Suppressor macrophage treated with lipopolysaccharide for 4 hours (primary cell): ENCODE measurements at places on chromosomes 6 and 20.

DNA sequence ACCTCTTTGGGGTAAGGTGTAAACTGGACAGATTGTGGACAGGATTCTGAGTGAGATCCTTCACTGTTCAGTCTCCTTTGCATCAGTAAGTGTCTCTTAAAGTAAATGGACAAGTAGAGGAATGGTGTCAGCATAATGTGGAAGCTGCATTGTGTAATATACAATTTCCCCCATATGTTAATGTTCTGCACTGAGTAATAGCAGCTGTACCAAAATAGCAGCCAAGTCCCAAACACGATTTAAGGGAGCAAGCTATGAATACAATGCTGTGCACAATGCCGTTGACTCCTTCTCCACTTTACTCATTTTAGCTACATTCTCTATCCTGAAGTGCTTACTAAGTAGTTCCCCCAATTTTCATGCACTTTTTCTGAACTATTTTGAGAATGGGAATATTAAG, 21.1 kb upstream of the TRIM26 start:
- DNase-seq = peak; percentile 74

GRCh38 chr6:49001856-49002541, 461.1 kb downstream of the MMUT start:
- no peak for DNase-seq

- DNase-seq = no peak
These were observed 3.2 kb downstream of the NKX2-2 start for GRCh38 chr20:21510414-21511384.

DNA sequence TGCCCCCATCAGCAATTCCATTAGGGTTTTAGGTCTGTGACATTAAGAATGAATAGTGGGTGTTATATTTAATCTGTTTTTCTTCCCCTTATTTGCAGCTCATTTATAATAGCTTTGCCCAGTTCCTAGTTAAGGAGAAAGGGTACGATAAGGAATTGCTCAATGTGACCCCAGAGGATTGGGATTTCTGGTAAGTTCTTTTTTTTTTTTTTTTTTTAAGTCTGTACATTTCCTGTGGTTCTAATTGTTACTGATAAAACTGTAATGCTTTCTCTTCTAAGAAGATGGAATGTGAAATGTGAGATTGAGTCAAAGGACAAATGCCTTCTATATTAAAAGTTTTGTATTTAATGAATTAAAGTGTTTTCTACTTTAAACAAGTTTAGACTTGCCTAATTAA, 5.5 kb downstream of the NT5DC1 start:
- DNase-seq = no peak

DNA sequence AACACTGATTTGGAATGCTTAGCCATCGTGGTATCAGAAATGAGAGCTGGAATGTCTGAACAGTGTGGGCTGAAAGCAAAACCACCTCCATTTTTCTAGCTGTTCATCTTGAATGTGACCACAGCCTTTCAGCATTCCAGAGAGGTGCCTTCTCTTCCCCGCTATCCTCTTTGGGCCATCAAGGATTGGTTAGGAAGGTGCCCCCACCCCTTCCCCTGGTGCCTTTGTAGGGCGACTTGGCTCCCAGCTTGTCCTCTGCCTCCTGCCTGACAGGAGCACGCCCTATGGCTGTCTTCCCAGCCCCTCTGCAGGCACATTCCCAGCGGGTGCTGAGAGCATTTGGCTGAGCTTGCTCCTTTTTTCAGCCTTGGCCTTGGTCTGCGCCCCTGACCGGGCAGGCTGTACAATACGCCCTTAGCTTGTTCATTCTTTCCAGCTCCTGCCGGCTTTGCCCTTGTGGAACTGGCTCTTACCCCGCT, 97.5 kb downstream of the ARMC2 start:
- no peak for DNase-seq
